Common myeloid progenitor, CD34-positive (primary cell): ENCODE measurements at places on chromosomes 5 and 9.

GRCh38 chr9:69486498-69486897 lies 161.5 kb downstream of the ENTREP1 start:
- no peak for DNase-seq

- DNase-seq: peak; percentile 31
These were observed 300.8 kb downstream of the TRIM32 start for GRCh38 chr9:116987721-116988485.

DNA sequence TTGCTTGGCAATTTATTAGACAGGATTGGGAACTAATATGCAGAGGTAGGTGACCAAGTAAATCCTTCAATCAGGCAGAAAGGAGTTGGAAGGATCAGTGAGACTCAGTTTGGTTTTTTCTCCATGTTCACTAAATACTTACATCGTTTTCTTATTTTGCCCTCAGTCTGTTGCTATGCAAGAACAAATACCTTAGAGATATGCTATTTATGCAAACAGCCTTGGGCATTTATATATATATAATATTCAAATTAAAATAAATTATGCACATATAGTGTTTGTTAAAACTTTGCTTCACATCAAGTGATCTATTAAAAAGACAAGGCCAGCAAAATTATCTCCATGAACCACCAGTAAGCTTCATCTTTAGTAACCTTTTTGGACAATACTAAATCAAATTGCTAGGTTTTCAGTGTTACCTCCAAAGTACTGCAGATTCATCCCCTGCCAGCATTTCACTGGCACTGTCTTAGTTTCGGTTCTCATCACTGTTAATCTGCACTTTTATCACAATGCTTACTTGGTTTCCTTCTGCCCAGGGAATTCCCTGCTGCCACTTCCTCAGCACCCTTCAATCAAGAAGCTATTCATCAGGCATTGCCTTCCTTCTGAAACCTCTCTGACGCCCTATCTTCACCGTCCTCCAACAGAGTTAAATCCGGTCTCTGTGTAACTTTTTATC lies 26.0 kb upstream of the LIFR start:
- no peak for DNase-seq

- DNase-seq: no peak
These were observed 217.5 kb downstream of the MAN2A1 start for GRCh38 chr5:109907189-109907588.

GRCh38 chr5:95727764-95728191 lies 3.4 kb upstream of the RHOBTB3 start:
- no peak for DNase-seq

GRCh38 chr9:111456529-111456928 lies 27.7 kb downstream of the ECPAS start:
- DNase-seq: no peak

DNA sequence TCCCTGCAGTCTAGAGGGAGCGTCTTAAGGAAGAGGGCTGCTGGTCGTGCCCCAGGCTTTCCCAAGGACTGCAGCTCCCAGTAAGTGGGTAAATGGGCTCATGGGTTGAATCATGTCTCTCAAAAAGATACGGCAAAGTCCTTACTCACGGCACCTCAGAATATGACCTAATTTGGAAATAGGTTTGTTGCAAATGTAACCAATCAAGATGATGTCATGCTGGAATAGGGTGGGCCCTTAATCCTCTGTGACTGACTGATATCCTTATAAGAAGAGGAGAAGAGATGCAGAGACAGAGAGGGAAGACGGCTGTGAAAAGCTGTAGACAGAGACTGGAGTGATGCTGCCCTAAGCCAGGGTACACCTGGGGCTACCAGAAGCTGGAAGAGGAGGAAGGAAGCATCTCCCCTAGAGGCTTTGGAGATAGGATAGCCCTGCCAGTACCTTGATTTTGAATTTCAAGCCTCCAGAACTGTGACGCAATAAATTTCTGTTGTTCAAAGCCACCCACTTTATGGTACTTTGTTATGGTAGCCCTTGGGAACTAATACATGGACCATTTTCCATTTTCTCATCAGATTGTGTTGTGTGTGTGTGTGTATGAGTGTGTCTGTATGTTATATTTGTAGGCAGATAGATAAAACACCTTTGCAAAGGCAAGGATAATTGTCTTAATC lies 15.0 kb downstream of the GALNT10 start:
- no peak for DNase-seq

GRCh38 chr5:72015103-72015548 lies 92.1 kb upstream of the MAP1B start:
- DNase-seq: no peak

DNA sequence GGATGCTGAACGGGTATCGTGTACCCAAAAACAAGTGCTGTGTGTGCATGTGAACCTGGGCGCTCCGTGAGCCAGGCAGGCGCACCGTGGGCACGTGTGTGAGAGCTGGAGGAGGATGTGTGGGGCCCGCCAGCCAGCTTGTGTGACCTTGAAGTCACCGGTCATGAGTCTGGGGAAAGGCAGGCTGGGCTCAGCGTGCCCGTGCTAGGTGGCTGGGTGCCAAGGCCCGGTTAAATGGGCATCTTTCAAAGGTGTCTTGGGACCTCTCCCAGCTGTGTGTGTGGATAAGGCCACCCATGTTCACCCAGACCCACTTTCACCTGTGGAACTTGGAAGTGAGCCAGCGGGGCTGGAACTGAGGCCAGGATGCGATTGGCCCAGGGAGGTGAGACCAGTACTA lies 3.4 kb downstream of the KCNT1 start:
- no peak for DNase-seq

DNA sequence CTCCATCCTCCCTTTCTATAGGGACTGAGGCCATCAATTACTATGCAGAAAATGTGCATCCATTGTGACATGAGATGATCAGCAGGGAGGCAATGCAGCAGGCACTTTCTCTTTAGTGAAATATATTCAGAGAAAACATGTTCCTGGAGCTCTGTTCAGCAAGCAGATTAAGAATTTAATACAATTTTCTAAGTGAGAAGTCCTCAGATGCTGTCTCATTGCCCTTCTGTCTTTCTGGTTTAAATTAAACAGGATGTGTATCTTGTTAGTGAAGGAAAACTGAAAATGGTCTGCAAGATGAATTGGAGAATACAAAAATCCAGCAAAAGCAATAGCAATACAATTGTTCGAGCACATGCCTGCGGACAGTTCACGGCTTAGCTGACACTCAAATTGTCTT lies 445.8 kb upstream of the RIOK2 start:
- no peak for DNase-seq

GRCh38 chr9:6113312-6113711 lies 97.9 kb upstream of the RANBP6 start:
- DNase-seq: no peak

DNA sequence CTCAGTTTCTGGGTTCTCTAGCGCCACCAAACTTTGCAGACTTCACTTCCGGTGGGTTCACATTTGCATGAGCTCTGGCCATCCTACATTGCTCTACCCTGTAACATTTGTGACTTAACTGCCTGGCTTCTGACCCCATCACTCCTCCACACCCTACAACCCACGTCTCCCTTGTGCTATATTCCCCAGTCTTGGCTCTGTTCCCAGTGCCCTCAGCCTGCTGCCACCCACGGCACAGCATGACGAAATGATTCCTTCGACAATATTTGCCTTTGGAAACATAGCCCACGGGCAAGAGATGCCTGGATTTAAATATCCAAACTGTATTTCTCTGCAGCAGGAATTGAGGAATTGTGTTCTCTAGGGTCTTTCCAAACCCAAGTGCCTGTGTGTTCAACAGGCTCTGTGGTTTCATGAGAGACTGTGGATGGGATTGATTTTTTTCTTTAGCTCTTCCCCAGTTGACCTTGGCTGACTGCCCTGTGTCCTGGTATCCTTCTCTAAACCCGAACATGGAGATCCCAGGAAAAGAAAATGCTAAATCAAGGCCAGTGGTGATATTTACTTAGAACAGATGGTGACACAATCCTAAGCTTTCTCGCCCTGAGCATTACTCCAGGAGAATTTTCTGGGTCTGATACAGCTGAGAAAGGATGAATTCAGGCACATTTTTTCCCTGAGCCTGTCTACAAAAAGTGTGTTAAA lies 44.4 kb upstream of the GRIA1 start:
- DNase-seq: no peak

DNA sequence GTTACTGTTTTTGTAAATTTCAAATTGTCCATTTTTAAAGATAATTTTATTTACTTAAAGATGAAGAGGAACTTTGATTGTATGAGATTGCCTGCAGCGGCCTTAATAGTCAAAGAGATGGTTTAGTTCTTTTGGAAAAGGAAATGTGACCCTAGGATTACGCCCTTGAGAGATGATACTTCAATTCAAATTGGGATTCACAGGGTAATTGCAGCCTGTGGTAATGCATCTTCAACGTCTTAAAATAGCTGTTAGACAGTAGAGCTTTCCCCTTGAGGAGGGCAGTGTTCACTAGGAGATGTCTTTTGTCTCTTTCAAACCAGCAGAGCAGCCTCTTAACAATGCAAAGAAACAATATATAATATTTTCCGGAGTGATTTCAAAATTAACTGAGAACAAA lies 127.1 kb downstream of the TAF11L14 start:
- DNase-seq: no peak

DNA sequence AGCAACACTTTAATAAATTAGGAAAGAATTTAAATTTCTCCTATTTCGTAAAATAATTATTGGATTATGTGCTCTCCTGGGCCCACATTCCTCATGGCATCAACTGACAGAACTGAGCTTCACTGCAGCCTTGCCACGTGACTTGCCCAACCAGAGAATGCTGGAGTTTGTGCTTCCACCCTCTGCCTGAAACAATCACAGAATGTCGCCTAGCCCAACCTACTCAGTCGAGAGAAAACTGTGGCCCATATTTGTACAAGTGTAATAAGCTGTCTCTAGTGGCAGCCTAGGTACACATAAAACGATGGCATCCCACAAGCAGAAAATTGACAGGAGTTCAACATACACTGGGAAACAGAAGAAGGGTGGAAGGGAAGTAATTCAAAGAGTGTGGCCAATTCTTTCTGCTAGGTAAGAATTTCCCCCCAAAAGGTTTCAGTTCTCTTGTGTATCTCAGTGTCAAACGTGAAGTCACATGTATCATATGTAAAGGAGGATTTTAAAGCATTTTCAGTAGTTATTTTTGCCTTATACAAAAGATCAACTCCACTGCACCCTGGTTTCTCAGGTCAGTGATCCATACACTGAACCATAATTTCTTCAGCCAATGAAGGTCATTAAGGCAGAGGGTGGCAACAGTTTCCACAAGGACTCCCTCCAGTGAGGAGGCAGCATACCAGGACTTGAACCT lies 41.7 kb downstream of the ZNF608 start:
- DNase-seq: no peak

- DNase-seq: no peak
These were observed 8.9 kb upstream of the MYO10 start for GRCh38 chr5:16944816-16945562.

DNA sequence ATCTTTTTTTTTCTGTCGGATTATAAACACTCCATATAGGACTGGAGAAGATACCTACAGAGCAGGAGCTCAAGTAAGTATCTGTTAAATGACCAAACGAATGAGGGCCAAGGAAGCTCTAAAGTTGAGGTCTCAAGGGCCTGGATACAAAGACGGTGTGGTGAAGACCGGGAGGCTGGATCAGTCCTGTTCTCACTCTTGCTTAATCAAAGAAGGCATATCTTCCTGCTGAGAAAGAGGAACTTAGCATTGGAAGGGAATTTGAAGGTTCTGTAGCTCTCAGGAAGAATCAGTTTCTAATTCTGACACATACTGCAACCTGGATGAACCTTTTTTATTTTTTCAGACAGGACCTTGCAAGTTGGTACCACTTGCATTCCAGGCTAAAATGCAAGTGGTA lies 28.3 kb upstream of the PAX5 start:
- DNase-seq: no peak

DNA sequence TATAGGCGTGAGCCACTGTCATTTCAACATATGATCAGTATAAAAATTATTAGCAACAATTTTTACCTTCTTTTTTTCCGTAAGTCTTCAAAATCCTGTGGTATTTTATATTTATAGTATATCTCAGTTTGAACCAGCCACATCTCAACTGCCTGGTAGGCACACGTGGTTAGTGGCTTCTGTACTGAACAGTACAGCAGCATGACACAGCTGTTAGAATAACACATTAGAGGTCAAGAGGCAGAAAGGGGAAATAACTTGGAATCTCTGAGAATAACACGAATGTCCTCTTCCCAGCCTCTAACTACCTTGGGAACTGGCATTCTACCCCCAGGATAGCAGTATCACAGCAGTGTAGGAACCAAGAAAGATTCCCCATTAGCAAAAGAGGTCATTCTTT lies 108.5 kb upstream of the IQGAP2 start:
- peak; percentile 89 for DNase-seq

GRCh38 chr9:130981002-130981755 lies 27.8 kb upstream of the LAMC3 start:
- DNase-seq: peak; percentile 90

DNA sequence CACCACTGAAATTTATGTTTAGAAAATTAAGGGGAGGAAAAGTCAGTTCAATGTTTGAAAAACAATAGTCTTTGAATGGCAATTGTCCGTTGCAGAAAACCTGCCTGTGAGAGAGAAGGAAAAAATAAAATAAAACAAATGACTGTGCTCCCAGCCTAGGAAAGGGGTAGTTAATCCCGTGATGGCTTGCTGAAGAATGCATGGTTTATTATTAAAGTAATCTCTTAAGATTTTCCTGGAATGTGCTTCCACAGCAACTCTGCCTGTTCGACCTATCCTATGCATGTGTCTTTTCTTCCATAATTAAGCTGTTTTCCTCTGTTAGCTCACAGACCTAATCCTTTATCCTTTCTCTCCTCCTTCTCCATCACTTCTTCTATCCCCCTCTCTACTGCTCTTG lies 2.4 kb upstream of the DAB2 start:
- no peak for DNase-seq
